ENCODE measurements at places on chromosomes 2 and 18.

DNA sequence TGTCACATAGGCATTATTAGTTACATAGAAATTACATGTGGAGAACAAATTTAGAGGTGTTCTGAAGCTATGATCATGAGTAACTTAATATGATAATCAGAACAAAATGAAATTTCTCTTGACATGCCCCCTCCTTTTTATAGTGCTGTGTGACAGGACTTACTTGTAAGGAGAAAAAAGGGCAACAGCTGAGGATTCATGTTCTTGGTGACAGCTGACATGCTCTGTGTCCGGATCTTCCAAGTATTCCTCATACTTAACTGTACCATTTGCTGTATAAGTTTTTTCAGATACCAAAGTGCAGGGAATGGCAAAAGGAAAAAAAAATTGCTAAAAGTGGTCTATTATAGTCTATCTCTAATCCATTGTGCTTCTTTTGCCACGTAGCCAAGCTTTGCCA, 3.5 kb upstream of the MYL1 start:
- DNase-seq, result no peak

DNA sequence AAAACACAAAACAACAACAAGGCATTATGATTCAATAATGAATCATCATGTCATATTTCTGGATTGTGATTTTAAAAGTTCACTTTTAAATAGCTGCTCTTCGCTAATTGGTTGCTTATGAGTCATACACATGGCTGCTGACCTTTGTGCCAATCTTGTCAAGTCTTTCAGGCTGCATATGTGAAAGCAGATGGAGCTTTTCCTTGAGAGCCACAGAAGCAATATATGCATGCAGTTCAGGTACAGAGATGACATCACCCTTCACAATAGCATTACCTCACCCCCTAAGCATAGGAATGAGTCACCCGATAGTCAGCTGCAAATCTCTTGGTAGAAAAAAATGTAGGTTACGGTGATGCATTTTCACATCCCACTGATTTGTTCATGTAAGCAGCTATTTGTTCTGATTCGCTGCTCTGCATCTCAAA, 27.2 kb downstream of the EIF2AK3 start:
- peak; percentile 54 for DNase-seq

- no peak for DNase-seq
These were observed 279.6 kb downstream of the TXNL1 start for GRCh38 chr18:56358608-56359280.

DNA sequence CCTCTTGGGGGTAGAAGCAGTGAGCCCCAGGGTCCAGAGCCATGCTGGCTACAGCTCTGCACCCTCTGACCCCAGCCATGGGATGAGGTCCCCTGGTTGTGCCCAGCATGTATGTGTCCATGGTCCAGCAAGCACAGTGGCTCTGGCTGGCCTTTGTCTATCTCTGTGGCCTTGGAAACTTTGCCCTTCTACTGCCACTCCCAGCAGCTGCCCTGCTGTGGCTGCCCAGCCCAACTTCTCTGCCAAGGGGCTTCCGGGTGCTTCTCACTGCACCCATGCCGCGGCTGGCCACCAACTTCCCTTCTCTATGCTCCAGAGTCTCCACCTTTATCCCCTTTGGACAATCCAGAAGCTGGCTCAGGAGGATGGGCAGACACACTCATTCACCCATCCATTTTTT, 18.8 kb downstream of the TMEM185B start:
- no peak for DNase-seq

GRCh38 chr2:72439892-72440291, 292.2 kb upstream of the CYP26B1 start:
- DNase-seq, result no peak

DNA sequence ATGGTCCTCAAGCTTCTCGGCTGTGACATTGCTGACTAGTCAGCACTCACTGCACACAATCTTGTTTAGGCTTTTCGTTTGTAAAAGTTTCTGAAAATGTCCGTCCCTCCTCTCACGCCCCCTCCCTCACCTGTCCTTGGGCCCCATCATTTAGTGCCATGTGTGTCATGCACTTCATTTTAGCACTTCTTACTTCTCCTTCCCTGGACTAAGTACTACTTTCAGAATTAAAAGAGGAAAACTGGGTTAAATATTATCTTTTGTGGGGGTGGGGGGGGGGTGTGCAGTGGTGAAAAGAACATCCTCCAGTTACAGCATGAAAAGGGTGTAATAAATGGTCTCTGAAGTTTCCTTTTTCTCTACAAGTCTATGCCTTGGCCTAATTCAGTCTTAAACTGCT, 182.0 kb upstream of the SP5 start:
- no peak for DNase-seq

- DNase-seq, result no peak
These were observed 8.2 kb downstream of the ARHGAP25 start for GRCh38 chr2:68742626-68743415.

GRCh38 chr2:216761133-216761532, 65.8 kb upstream of the IGFBP5 start:
- DNase-seq, result no peak

DNA sequence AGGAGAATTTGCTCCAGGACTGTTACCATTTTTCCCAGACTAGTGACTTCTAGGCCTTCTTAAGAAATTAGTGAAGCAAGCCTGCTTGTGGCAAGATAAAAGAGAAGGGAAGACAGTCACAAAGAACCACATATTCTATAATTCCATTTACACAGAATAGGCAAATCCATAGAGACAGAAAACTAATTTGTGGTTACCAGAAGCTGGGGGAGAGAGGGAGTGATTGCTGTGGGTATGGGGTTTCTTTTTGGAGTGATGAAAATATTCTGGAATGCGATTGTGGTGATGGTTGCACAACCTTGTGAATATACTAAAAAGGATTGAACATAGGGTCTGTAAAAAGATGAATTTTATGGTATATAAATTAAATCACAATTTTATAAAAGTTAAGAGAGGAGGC, 37.5 kb upstream of the SIX2 start:
- no peak for DNase-seq

GRCh38 chr2:176022048-176022447, 20.0 kb upstream of the LNPK start:
- no peak for DNase-seq

- DNase-seq, result no peak
These were observed 53.3 kb downstream of the MEMO1 start for GRCh38 chr2:31957354-31958139.

GRCh38 chr18:31741097-31741735, 19.5 kb downstream of the SLC25A52 start:
- no peak for DNase-seq

GRCh38 chr2:146659976-146660375, 1184.9 kb upstream of the ACVR2A start:
- no peak for DNase-seq

DNA sequence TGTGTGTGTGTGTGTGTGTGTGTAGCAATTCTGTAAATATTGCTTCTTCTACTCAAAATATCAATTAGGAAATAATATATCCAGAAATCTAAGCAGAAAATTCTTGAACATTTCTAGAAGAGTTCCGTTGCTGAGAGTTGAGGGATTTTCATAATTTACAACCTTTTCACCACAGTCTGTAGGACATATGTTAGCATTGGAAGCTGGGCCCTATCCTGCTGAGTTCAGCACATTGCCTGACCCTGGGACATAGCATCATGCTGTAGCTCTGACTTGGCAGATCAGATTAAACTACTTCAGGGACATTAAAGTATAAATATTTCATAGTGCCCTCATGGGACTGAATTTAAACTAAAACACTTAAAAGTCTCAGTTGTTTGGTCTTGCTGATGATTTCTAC, 129.2 kb upstream of the KCNH7 start:
- no peak for DNase-seq

DNA sequence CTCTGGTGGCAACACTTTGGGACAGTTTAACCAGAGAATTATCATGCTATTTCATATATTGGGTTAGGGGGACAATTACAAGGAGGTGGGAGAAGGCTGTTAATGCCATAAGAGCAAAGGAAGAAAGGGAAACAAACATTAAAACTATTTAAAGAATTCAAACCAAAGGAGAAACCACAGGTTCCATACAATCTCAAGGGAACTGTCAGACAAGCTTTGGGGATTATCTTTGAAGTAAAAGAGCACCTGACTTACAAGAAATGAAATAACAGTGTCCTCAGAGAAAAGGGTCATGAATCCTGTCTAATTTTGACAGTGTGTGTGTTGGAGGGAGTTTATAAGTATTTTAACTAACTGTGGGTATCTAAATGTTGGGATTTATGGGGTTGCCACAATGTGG, 44.4 kb downstream of the CERS6 start:
- no peak for DNase-seq

- DNase-seq, result no peak
These were observed 2.0 kb upstream of the ECEL1 start for GRCh38 chr2:232489516-232490220.

DNA sequence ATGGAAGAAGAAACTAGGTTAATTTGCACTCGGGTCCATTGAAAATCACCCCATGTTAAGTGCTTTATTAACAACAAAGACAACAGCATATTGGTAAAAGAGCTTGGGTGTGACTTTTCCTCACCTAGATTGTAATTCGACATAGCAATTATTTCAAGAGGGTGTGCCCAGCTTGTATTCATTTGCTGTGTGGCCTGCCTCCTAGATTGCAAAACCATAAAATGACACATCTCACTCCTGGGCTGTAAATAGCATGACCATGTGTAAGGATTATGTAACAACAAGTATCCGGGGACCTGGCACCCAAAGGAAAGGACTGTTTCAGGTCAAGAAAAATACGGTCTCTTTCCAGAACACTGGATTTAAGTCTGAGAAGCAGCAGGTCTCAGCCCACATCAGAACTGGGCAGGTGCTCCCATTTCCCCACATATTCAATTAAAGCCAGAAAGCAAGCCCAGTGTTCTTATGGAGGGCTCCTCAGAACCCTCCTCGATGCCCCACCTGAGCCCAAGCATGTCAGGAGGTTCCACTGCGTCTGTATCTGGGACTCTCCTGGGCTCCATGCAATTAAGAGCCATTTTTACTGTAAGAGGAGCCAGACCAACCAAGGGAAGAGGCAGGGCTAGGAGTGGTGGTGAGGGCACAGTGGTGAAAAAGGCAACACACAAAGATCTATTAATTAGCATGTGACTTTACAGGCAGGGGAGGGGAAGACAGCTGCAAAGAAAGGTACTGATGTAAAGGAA, 39.2 kb downstream of the MREG start:
- DNase-seq, result no peak

- no peak for DNase-seq
These were observed 1228.7 kb upstream of the DDX18 start for GRCh38 chr2:116585669-116586327.

- DNase-seq, result no peak
These were observed 18.0 kb downstream of the MALL start for GRCh38 chr2:110097506-110098220.

DNA sequence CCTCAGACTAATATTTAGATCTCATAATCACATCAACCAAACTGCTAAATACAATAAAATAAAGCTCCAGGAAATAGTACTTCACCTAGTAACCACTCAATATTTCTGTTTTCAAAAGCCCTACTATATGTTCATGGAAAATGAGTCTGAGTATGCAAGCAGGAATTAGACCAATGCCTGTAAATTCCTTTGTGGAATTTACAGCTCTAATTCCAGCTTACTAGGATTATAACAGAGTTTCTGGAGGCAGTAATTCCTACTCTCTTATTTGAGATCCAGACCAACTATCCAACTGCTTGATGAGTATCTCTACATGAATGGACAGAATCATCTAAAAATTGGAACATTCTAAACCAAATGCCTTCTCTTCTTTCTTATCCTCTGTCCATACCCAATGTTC, 11.6 kb downstream of the CDKL4 start:
- DNase-seq, result no peak

- DNase-seq, result no peak
These were observed 403 bp downstream of the PNO1 start for GRCh38 chr2:68158134-68158447.

- DNase-seq, result no peak
These were observed 5.0 kb downstream of the NDUFS1 start for GRCh38 chr2:206154197-206154596.

GRCh38 chr18:78953566-78953965, 26.1 kb upstream of the SALL3 start:
- DNase-seq, result no peak

DNA sequence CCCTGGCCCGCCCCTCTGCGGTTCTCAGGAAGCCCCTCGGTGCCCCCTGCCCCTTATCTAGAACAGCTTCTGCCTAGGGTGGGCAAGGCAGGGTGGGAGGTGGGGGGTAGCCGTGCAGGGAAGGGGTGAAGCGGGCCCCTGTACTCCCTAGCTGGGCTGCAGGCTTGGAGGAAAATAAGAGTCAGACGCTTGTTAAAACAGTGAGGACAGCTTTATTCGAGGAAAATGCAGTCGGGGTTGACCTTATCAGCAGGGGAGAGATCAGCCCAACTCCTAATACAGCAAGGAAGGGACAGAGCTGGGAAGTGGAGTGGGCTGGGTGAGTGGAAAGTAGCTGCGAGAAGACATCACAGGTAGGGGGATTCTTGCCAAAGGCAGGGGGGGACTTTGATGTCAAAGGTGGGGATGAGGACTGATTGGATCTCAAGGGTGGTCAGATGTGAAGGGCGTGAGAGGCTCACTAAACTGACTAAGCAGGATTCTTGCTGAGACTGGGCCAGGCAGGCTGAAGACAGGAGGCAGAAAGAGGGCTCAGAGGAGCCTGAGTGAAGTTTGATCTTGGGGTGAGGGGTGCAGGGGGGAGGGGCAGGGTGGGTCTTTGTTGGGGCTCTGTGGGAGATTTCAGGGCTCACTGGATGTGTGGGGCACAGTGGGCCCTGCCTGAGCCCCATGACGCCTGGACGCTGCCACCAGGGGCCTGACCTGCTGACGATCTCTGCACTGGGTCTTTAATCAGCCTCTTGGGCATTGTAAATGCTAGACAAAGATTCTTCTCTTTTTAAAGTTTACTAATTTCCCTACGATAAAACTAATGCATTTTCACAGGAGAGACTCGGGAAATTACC, 29.9 kb downstream of the HPCAL1 start:
- DNase-seq, result no peak

DNA sequence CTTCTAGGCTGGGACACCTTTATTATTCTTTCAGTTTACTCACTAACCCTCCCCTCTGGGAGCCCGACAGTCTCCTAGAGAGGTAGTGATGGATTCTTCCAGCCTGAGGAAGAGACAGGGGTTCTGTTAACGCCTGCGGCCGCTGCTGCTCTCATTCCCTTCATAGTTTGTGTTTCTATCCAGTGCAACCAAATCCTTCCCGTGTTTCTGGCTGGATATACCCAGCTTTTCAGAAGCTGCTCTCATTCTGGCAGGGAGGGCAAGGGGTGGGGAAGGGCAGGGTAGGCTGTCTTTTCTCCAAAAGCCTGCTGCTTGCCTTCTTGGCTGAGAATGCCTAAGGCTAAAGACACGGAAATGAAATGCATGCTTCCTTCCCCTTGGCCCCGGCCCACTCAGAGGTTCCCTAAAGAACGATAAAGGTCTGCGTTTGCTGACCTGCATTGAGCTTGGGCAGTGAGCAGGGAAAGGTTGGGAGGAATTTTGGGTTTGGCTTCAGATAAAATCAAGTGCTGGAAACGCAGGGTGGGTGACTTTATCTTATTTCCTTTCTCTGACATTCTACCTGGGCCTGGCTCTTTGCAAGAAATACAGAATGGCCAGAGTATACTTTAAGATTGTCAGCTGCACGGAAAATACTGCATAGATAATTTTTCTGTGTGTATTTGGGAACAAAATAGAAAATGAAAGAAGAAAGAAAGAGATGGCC, 390.9 kb downstream of the NBAS start:
- no peak for DNase-seq

GRCh38 chr18:45107425-45107824, 426.7 kb downstream of the SETBP1 start:
- no peak for DNase-seq
